ENCODE measurements at places on chromosomes 11 and 22.

- DNase-seq, result no peak
- H3K4me1 ChIP-seq, result no peaks in the 10 kb centered on the region
- H3K36me3 ChIP-seq, result peaks cover 11% of the 10 kb centered on the region
- no peak overlapping the region for H3K27ac ChIP-seq
- no peak overlapping the region for H3K4me3 ChIP-seq
Observed at GRCh38 chr22:19785461-19786263, 25.1 kb downstream of the TBX1 start.

DNA sequence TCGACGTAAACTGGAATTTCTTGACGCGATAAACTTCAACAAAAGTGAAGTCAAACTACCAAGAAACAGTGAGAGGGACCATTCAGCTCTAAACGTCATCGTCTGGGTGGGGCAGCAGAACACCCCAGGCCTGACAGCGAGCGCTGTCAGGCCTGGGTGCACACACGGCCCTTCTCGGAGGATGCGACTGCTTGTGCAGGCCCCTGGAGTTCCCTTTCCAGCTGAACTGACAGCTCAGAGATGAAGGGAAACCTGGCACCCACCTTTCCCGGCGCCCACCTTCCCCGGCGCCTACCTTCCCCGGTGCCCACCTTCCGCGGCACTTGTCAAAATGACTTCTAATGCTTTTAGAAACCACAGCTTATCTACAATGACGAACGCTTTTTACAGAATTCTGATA lies 47.9 kb downstream of the CERK start:
- H3K4me1 ChIP-seq, result peaks cover 4% of the 10 kb centered on the region
- H3K36me3 ChIP-seq, result peaks cover 46% of the 10 kb centered on the region
- H3K4me3 ChIP-seq, result no peak overlapping the region
- no peak overlapping the region for H3K27ac ChIP-seq
- no peaks in the 10 kb centered on the region for H3K27me3 ChIP-seq

GRCh38 chr11:10066441-10066840 lies 227.6 kb downstream of the SBF2 start:
- no peak for DNase-seq
- H3K36me3 ChIP-seq, result peaks cover 25% of the 10 kb centered on the region
- no peaks in the 10 kb centered on the region for H3K4me1 ChIP-seq

- H3K27me3 ChIP-seq, result peaks cover 6% of the 10 kb centered on the region
- no peak for DNase-seq
- H3K4me1 ChIP-seq, result peaks cover 42% of the 10 kb centered on the region
- no peak overlapping the region for H3K4me3 ChIP-seq
- H3K27ac ChIP-seq, result no peak overlapping the region
Observed at GRCh38 chr11:45213316-45213665, 66.9 kb downstream of the PRDM11 start.

GRCh38 chr11:113518716-113519495 lies 43.7 kb upstream of the DRD2 start:
- H3K4me1 ChIP-seq, result no peaks in the 10 kb centered on the region
- peaks cover 68% of the 10 kb centered on the region for H3K27me3 ChIP-seq
- H3K36me3 ChIP-seq, result peaks cover 5% of the 10 kb centered on the region
- no peak overlapping the region for H3K27ac ChIP-seq
- no peak for DNase-seq

DNA sequence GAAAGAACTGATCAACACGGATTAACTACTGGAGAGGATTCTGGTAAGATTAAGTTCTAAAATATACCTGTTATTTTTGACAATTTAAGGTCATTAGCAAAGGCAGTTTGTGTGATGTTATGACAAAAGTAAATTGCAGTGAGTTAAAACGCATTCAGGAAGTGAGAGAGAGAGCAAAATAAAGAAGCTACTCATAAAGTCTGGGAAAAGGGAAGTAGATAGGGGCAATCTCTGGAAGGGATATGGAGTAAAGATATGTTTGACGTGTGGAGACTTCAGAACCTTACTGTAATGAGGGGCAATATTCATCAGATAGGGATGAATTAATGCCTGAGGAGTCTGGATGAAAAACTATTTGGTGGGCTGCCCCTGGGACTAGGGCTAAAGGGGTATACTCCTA lies 16.8 kb downstream of the OR56B4 start:
- no peaks in the 10 kb centered on the region for H3K27me3 ChIP-seq
- no peak overlapping the region for H3K4me3 ChIP-seq
- DNase-seq, result no peak
- H3K36me3 ChIP-seq, result no peaks in the 10 kb centered on the region
- no peaks in the 10 kb centered on the region for H3K4me1 ChIP-seq
- no peak overlapping the region for H3K27ac ChIP-seq

- H3K4me1 ChIP-seq, result peaks cover 57% of the 10 kb centered on the region
- no peaks in the 10 kb centered on the region for H3K27me3 ChIP-seq
- H3K36me3 ChIP-seq, result peaks cover 10% of the 10 kb centered on the region
- no peak overlapping the region for H3K4me3 ChIP-seq
Observed at GRCh38 chr22:21835378-21835777, 32.1 kb downstream of the MAPK1 start.

DNA sequence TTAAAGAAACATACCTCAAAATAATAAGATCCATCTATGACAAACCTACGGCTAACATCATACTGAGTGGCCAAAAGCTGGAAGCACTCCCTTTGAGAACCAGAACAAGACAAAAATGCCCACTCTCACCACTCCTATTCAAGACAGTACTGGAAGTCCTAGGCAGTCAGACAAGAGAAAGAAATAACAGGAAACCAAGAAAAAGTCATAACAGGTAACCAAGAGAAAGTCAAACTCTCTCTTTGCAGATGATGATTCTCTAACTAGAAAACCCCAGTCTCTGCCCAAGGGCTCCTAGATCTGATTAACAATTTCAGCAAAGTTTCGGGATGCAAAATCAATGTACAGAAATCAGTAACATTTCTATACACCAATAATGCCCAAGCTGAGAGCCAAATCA lies 35.6 kb downstream of the TMEM123 start:
- peaks cover 9% of the 10 kb centered on the region for H3K4me1 ChIP-seq
- H3K27me3 ChIP-seq, result no peaks in the 10 kb centered on the region
- H3K4me3 ChIP-seq, result no peak overlapping the region
- no peak overlapping the region for H3K27ac ChIP-seq
- DNase-seq, result no peak

DNA sequence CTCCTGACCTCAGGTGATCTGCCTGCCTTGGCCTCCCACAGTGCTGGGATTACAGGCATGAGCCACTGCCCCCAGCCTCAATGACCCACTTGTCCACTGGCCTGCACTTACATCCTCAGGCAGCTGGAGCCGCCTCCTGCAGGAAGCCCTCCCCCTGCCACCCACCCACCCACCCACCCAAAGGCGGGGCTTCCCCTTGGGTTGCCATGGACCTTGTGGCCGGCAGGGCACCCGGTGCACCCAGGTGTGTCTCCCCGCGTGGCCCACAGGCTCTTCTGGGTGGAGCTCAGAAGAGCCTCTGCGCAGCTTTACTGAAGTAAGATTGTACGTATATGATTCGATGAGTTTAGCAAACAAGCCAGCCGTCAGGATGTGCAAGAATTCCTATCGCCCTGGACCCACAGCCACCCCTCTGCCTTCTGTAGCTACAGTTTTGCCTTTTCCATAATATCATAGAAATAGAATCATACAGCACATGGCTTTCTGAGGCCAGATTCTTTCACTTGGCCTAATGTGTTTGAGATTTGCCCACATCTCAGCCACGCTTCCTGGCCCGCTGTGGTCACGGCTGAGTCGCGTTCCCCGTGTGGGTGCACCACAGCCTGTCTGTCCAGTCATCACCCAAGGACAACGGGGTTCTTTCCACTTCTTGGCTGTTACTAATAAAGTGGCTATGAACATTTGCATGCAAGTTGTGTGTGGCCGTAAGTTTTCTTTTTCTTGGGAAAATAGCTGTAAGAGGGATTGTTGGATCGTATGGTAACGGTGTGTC lies 5.3 kb upstream of the BRSK2 start:
- H3K27me3 ChIP-seq, result peaks cover 75% of the 10 kb centered on the region
- H3K27ac ChIP-seq, result no peak overlapping the region
- H3K4me3 ChIP-seq, result no peak overlapping the region
- no peak for DNase-seq
- no peaks in the 10 kb centered on the region for H3K36me3 ChIP-seq

DNA sequence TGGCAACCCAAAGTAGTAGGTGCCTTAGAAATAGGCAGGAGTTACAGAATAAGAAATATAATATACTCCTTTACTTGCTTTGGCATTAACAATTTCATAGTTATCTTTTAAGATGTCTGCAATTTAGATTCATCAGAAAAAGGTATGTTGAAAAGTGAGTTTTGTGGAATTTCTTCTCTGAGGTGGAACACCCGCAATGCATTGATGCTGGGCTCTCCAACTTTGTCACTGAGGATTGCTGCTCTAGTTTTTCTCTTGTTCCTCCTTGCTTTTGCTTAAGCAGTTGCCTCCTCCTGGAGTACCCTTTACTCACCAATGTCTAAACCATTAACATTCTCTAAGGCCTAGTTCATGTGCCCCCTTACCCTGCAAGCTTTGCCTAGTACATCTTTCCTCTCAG lies 14.1 kb upstream of the ME3 start:
- DNase-seq, result no peak
- H3K36me3 ChIP-seq, result no peaks in the 10 kb centered on the region
- no peak overlapping the region for H3K4me3 ChIP-seq

DNA sequence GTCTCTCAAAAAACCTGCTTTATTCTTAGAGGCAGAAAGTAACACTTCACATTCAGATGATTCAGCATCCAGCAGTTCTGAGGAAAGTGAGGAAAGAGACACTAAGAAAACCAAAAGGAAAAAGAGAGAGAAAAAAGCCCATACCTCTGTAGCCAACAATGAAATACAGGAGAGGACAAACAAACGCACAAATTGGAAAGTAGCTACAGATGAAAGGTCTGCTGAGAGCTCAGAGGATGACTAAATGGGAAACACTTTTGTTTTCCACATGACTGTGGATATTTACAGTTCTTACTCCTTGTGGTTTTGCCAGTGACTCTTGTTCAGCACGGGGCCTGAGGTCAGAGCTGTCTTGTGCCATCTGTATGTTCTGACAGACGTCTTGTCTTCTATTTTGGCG lies 3.8 kb downstream of the TIMM8B start:
- H3K36me3 ChIP-seq, result peaks cover 68% of the 10 kb centered on the region
- no peak for DNase-seq
- no peaks in the 10 kb centered on the region for H3K27me3 ChIP-seq
- peaks cover 29% of the 10 kb centered on the region for H3K4me1 ChIP-seq

DNA sequence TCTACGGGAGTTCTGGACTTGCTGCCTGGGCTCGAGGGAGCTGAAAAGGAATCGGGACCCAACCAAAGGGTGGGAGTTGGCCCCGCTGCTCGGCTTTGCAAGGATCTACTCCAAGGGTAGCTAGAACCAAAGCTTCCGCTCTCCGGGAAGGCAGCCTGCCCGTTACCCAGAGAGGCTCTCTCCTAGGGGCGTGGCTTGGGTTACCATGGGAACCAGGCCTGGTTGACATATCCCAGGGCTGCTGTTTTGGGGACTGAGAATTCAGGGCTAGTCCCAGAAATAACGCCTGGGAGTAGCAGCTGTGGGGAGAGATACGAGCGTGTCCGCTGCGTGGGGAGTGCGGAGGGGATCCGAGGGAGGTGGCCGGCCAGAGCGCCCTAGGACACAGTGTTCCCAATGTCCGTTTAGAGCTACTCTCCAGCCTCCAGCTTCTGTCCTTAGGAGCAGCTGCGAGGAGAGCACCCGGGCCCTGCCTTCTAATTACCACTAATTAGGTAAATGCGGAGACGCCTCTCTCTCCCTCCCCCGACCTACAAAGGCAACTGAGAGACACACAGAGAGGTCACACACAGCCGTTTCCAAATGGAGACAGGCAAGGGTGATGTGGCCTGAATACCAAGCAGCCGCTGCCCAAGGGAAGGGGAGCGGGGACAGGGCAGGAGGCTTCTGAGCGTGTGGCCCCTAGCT lies 141.6 kb upstream of the CADM1 start:
- peaks cover 7% of the 10 kb centered on the region for H3K27me3 ChIP-seq
- H3K4me1 ChIP-seq, result peaks cover 88% of the 10 kb centered on the region
- H3K36me3 ChIP-seq, result no peaks in the 10 kb centered on the region
- peak overlapping the region; percentile 27 for H3K4me3 ChIP-seq
- H3K27ac ChIP-seq, result peak overlapping the region; percentile 75

- H3K4me3 ChIP-seq, result peak overlapping the region; percentile 91
- H3K36me3 ChIP-seq, result peaks cover 7% of the 10 kb centered on the region
- no peak overlapping the region for H3K27ac ChIP-seq
- peaks cover 61% of the 10 kb centered on the region for H3K27me3 ChIP-seq
- DNase-seq, result no peak
Observed at GRCh38 chr11:45145083-45145378, 1.4 kb upstream of the PRDM11 start.

GRCh38 chr22:38699143-38699542 lies 1.6 kb downstream of the JOSD1 start:
- no peaks in the 10 kb centered on the region for H3K27me3 ChIP-seq
- no peak for DNase-seq

GRCh38 chr22:20652582-20652981 lies 121.3 kb upstream of the SERPIND1 start:
- DNase-seq, result no peak
- H3K36me3 ChIP-seq, result no peaks in the 10 kb centered on the region
- peaks cover 23% of the 10 kb centered on the region for H3K27me3 ChIP-seq
- H3K4me3 ChIP-seq, result no peak overlapping the region
- no peak overlapping the region for H3K27ac ChIP-seq
- H3K4me1 ChIP-seq, result no peaks in the 10 kb centered on the region
